Stimulated activated CD8-positive, alpha-beta memory T cell treated with anti-CD3 and anti-CD28 coated beads, Interleukin-15, amount 100 ng/mL, for 48 hours (primary cell): ENCODE measurements at places on chromosomes 5 and 9.

DNA sequence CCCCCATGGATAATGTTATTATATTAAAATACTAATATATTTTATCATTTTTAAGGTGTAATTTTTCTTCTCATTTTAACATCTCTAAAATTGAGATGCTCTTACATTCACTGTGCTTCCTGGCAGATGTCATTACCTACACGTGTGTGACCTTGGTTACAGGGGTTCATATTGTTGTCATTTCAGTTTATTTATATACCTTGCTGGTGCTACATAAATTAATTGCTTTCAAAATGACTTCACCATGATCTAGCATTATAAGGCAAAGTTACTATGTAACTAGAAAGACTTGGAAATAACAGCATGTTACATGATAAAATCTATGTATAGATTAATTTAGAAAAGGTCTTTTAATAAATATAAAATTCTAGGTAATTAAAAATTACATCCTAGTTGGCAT lies 60.9 kb downstream of the ARHGEF28 start:
- DNase-seq, result no peak

DNA sequence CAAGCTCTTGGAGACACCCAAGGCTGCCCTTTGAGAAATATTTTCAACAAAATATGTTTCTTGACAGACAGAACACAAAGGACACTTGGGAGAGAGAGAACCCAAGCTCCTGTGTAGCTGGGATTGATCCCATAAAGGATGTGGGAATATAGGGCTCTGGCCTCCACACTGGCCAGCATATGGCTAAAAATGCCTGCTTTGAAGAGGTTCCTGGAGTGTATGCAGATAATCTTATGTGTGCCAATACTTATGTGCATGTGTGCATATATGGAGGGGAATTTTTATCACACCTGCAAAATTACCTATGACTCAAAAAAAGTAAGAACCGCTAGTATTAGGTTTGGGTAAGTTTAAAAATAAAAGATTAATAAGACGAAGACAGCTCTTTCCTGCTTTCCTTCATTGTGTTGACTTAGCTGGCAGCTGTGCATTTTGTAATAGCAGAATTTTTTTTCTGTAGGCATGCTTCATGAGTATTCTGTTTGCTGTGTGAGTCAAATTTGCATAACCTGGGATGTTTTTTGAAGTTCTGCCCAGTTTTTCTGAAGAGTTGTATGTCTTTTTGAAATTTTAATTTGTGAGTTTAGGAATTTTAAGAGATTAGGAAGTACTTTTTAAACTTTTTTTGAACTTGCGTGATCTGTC lies 42.6 kb downstream of the HACD4 start:
- DNase-seq, result no peak

GRCh38 chr5:99621772-99622681 lies 693.2 kb upstream of the CHD1 start:
- DNase-seq, result no peak

DNA sequence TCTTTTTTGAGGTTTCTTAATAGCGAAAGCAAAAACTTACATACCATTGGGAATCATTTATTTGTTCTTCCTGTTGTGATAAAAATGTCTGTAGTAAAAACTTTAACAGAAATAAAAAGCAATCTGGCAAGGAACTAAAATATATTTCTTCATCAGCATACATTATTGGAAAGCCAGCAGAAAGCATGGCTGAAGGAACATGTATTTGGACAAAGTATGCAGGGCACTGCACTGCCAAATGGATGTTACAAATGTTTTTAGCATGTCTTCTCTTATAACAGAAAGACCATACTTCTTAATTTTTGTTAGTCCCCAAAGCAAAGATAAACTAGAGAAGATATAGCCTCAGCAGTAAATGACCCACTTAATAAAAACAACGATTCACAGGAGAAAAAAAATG lies 80.5 kb downstream of the SMIM15 start:
- DNase-seq, result no peak

- no peak for DNase-seq
Measured at GRCh38 chr5:90399251-90399650, 10.3 kb downstream of the CETN3 start.

GRCh38 chr5:125326150-125326510 lies 579.7 kb upstream of the ZNF608 start:
- no peak for DNase-seq

- DNase-seq, result no peak
Measured at GRCh38 chr5:160843240-160843639, 8.8 kb downstream of the ATP10B start.

- no peak for DNase-seq
Measured at GRCh38 chr9:120723565-120723964, 9.3 kb upstream of the MEGF9 start.
